Stimulated activated effector memory CD8-positive, alpha-beta T cell treated with anti-CD3 and anti-CD28 coated beads, Interleukin-12 subunit alpha, Interleukin-12 subunit beta, amount 100 ng/mL, for 72 hours (primary cell): ENCODE measurements at places on chromosomes 11 and 22.

- no peak for DNase-seq
Observed at GRCh38 chr22:45620706-45621105, 50.9 kb upstream of the ATXN10 start.

DNA sequence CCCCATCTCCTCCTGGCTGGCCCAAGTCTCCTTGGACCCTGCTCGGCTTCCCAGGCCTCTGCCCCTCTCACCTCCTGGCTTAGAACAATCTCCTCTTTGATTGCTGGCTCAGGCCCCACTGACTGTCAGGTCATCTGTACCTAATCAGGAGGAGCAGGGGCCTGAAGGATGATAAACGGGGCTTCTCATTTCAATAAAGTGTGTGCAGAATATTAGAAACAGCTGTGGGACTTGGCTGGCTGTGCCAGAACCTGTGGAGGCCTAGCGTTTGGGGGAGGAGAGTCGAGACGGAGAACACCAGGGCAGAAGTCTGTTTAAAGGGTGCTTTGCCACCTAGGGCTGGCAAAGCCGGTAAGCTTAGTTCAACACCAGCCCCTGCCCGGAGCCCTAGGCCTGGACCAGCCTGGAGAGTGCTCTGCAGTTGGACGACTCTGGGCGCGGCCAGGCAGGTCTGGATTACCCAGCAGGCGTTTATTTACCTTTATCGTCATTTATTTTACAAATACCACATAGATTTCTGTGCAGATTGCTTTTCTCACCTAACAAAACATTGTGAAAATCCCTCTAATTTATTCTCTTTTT, 10.1 kb upstream of the VSIG10L2 start:
- no peak for DNase-seq

DNA sequence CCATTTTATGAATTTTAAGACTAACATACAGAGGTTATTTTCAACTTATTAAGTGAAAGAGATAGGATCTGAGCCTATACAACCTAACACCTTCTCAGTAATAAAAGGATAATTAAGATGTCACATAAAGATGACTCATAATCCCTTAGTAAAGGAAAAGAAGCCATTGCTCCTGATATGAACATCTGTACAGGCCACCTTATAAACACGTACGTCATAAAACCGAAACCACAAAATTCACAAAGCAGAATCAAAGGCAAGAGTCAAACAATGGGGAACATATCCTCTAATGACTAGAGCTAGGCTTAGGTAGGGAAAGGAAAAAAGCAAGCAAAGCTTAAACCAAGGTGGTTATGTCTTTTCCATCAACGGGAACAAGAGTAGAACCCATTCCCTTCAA, 103.5 kb downstream of the KCNA4 start:
- no peak for DNase-seq

DNA sequence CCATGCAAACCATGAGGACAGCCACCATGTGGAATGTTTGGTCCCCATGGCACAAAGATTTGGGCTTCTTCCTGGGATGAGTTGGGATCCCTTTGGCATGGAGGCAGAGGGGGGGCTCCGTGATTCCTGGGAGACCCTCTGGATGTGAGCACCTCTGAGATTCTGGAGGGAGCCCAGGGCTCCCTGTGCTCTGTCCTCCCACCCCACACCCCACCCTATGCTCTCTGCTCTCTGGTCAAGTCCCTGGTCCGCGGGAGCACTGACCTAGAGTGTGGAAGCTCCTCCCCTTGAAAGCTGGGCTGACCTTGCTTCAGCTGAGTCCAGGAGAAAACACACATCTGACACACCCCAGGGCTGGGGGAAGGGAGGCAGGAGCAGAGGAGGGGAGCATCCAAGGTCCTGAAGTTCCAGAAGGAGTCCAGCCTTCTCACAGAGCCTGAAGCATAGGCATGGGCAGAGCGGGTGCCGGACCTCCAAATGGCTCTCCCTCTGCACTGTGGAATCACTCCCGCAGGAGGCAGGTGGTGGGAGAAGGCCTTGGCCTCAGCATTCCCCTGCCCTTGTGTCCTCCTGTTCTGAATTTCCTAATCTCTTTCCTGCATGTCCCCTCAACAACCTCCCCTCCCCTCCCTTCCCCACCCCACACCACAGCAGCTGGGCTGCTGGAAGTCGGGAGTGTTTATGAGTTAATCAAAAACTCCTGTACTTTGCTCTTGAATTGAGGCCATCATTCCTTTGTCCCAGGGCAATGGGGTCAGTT, 25.7 kb upstream of the OAF start:
- no peak for DNase-seq

GRCh38 chr22:34784056-34784455, 281.9 kb upstream of the ISX start:
- no peak for DNase-seq

DNA sequence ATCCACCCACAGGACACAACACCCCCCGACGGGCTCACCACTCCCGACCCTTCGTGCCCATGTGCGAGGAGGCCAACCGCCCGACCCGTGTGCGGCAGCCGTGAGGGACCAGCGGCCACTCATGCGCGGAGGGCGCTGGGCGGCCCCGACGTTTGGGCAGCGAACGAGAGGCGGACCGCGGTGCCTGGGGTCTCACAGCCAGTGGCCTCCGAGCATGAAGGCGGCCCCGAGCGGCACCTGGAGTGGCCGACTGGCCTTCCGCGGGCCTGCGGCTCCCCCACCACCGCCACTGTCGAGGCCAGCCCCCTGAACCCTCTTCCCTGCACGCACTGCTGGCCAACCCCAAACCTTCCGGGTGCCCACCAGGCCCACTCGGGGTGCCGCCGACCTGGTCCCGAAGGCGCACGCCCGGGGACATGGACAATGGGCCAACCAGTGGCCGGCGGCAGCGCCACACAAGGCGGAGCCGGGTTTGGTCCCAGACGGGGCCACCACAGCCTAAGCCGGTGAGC, 4274.9 kb upstream of the OR11H1 start:
- DNase-seq, result no peak

DNA sequence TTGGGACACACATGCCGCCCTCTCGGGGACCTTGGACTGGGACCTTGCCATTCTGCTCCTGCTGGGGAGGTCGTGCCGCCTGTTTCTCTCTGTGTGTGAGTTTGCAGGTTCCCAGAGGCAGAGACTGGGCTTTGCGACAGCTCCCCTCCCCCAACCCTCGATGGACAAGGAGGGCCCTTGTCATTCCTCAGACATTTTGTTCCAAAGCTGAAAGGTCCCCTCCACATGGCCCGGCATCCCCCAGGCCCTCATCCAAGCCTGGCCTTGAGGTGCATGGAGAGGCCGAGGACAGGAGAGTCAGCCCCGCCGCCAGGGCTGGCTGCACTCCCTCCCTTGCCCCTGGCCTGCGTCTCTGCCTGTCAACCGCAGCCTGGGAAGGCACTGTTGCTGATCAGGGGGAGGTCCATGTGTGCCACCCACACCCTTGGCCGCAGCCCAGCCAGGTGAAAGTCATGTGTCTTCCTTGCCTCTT, 25.6 kb downstream of the FADS2 start:
- DNase-seq, result no peak

DNA sequence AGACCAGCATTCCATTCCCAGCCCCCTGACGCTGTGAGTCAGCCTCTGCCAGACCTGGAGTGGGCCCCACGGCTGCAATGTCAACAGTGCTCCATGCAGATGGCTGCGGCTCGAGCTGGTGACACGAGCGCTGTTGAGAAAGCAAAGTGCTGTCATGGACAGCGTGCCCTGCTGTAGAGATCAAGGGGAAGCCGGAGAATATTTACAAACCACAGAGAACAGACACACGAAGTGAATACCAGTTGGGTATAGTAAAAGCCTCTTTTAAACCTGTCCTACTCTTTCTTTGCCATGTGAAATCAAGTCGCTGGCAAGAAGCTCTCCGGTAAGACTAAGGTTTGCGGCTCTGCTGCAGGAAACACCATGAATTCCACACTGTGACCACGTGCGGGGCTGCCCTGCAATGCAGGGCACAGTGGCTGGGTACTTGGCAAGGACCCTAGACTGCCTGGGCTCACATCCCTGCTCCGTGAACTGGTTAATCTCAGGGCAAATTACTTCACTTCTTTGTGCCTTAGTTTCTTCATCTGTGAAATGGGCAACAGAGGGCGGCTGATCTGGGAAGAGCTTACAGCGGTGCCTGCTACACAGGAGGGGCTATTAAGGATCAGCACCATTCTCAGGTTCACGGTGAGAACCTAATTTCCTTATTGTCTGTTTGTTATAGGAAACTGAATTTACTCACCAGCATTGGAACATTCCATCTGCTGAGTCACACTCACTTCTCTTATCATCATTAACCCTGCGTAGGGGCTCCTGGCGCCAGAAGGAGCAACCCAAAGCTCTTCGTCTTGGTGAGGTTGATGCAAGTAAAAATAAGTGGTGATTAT, 27.8 kb upstream of the ELFN2 start:
- DNase-seq, result no peak

DNA sequence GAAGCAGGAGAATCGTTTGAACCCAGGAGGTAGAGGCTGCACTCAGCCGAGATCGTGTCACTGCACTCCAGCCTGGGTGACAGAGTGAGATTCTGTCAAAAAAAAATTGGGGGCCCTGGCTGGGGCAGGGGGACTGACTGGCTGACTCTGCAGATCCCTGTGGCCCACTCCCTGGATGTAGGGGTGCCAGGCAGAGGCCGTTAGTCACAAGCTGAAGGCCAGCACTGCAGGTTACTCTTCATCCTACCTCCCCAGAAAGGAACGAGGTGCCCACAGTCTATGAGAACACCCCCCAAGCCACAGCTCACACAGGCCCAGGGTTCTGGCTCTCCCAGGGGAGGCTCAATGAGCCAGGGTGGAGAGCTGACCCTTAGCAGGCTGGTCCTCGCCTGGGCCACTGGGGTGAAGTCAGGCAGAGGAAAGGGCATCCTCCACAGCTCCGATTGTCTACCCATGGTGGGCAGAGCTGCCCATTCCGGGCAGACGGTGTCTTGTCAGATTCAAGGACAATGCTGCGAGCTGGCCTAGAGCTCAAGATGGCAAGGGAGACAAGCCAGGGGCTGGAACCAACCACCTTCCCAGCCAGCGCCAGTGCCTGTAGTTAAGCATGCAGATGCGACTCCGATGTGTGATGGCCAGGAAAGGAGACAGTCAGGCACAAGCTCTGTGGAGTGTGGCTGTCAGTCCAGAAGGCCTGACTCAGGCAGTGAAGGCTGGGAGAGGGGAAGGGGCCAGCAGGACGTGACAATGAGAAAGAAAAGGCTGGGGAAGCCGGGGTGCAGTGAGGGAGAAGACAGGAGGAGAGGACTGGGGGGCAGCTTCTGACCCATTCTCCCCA, 12.4 kb downstream of the C11orf24 start:
- no peak for DNase-seq

DNA sequence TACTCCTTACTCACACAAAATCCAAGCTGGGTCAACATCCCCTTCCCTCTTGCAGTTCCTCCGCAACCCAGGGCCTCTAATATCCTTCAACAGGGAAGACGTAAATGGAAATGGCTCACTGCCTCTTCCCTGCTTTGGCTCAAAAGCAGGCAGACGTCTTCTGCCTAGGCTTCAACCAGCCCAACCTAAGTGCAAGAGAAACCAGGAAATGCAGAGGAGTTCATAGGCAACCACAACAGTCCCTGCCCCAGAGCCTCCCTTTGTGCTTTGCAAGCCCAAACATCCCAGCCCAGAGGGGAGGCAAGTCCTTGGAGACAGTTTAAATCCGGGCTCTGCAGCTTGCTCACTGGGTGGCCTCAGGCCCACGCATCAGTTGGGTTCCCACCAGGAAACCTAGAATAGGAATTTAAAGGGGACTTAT, 33.3 kb downstream of the CD6 start:
- no peak for DNase-seq

DNA sequence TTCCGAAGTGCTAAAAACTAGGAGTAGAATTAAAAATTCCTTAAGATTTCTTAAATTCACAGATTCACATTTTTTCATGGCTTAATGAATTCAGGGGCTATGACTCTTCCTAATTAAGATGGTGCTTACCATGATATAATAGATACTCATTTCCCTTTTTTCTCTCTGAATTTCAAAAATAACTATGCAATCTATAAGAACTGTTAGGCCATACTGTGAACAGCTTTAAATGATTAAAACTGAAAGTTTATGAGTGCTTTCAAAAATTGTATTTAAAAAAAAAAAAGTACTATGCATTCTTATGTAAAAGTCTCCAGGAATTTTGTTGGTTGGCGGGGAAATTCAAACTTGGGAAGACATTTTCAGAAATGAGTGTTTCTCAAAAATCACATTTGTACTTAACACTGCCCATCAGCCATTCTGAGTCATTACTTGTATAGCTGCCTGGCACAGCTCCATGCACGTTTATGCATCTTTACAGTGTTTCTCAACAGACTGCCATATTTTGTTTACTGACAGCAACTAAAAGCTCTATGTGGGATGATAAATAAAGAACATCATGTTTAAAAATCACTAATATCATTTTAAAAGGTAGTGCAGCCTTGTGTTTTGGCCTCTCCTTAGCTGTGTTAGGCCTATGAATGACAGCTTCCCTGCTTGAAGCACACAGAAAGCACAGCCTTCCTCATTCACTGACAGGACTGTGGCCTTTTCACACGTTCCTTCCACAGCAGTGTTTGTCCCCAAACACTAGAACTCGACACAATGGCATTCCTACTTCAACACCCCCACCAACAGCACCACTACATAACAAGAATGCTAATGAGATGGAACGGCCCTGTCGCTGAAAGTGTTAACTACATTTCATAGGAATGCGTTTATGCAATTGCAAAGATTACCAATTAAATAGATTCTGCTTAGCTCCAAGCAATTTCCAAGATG, 131.4 kb downstream of the DCDC1 start:
- DNase-seq, result no peak

GRCh38 chr22:43101306-43101705, 9.2 kb upstream of the BIK start:
- DNase-seq, result no peak

DNA sequence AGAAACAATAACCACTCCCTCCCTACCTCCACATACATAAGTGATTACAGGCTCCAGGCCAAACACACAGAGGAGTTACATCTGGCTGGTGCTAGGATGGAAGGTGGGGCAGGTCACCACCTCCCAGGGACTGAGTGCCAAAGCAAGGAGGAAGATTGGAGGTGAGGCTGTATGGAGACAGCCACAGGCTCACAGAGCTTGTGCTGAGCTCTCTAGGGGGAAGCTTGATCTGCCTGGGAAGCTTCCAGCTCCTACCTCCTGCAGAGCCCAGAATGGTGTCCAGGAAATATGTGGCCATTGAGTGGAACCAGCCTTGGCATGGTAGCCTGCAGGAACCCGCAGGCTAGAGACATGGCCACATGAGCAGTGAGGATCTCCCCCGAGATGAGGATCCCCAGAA, 3.6 kb upstream of the MED15 start:
- no peak for DNase-seq

DNA sequence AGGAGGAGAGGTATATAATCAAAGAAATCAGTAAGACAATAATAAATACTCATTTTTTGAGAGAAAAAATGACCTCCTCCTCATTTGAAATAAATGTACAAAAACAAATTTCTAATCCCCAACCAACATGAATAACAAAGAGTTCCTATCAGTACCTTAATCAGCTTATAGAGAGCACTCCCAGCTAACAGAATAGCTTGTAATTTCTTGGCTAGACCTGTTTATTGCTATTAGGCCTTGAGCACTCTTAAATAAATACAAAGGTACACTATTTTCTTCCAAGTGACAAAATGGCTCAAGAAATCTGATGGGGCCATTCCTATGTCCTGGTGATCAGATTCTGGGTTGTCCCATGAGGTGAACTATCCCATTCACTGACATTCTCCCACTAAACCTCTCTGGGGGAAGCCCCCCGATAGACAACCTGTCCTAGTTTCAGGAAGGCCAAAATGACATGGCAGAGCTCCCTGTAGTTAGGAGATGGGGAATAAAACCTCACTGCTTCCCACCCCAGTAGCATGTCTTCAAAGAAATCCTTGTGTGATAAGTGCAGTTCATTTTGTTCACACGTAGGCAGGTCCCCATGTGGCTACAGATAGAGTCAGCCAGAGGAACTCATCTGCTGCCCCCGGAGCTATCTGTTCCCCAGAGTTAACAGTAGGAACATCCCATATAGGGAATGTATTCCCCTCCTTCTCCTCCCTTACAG, 385.7 kb downstream of the SOX6 start:
- DNase-seq, result no peak
